ENCODE measurements at places on chromosomes 3 and 15.

DNA sequence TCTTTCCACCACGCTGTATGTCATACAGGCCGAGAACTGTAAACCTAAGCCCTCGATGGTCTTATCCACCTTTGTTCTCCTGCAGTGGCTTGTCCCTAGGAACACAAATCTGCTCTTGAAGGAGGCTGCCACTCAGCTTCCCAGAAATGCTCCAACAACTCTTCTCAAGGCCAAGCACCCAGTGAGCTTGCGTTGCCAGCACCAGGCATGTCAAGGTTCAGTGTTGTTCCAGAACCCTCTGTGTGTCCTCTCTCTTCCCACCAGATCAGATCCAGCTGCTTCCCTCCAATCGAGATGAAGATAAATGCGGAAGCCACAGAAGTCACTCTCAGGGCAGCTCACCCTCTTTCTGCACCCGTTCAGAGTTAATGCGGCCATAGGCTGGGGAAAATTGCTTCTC is 11.3 kb upstream of the MYZAP start:
- no peak for DNase-seq

DNA sequence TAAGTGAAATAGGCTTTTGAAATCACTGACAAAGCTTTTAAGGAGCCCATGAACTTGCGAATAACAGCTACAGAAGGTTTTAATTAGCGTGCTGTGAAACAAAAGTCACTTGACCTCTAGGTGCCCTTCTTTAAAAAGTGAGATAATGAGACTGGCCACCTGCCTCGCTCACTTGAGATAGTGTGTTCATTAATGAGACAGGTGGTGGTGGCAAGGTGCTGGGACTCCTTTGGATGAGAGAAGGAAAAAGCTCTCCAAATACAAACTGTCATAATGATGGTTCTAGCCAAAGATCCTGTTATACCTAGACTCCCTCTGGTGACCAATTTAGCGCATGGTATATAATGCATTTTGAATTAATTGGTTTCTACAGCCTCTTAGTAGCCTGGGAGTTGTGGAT is 22.7 kb upstream of the IREB2 start:
- DNase-seq = peak; percentile 99

- DNase-seq = no peak
Observed at GRCh38 chr3:13947912-13948311, 68.0 kb upstream of the WNT7A start.

- no peak for DNase-seq
Observed at GRCh38 chr3:182284793-182285192, 508.5 kb upstream of the ATP11B start.

GRCh38 chr3:158775426-158776410 is 26.1 kb upstream of the MFSD1 start:
- no peak for DNase-seq

- no peak for DNase-seq
Observed at GRCh38 chr3:69082805-69083204, 1.9 kb upstream of the ARL6IP5 start.

- DNase-seq = no peak
Observed at GRCh38 chr3:183455089-183455488, 26.7 kb upstream of the MCF2L2 start.

DNA sequence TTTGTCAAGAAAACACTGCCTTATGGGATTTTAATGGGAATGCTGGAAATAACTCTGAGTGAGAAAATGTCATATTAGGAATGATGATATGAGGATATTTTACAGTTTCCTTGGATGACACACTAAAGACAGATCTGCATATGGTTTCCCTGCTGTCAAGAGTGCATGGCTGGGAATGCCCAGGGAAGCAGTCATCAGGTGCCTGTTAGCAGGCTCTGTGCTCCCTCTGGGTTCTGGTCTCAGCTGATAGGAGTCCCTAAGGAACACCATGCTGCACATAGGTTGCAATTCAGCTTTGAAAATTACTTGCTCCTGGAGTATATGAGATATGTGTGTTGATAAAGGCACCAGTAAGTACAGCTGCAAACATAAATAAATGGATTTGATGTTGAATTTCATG is 1064.6 kb downstream of the TUSC7 start:
- DNase-seq = no peak

GRCh38 chr3:72379500-72380187 is 468.6 kb downstream of the SHQ1 start:
- no peak for DNase-seq

- DNase-seq = no peak
Observed at GRCh38 chr3:145015253-145015652, 1043.6 kb downstream of the DIPK2A start.

DNA sequence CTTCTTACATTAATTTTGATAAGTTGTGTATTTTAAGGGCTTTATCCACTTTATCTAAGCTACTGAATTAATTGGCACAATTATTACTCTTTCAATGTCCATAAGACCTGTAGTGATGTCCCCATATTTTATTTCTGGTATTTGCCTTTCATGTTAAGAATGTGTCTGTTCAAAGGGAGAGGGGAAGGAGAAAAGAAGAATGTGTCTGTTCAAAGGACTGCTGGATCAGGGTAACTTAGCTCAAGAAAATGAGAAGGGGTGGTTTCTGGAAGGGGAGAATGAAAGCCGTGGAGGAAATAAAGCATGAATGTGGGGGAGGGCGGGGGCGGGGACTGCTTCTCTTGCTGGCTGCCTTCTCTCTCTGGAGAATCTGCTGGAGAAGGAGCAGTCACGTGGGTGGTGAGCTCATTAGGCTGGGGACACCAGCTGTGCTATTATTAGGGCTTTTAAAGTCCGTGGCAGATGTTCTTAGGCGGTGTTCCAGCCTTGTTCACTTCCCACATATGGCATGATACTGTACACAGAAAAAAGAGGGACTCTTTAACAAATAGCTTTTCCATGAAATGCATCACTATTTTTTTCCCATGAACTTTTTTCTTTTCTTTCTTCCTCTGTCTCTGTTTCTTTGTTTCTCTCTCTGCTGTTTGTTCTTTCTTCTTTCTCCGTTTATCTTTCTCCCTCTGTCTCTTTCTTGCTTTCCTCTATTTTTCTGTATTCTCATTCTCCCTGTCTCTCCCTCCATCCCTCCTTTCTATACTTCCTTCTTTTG is 63.7 kb upstream of the ULK4 start:
- DNase-seq = peak; percentile 94

- peak; percentile 80 for DNase-seq
Observed at GRCh38 chr3:58640700-58641372, 25.7 kb downstream of the FAM3D start.

DNA sequence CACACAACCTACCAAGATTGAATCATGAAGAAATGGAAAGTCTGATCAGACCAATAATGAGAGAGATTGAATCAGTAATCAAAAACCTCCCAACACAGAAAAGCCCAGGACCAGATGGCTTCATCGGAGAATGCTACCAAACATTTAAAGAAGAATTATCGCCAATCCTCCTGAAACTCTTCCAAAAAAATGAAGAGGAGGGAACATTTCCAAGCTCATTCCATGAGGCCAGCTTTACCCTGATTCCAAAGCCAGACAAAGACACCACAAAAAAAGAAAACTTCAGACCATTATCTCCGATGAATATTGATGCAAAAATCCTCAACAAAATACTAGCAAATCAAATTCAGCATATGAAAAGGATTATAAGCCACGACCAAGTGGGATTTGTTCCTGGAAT is 94.1 kb downstream of the SENP2 start:
- DNase-seq = no peak

DNA sequence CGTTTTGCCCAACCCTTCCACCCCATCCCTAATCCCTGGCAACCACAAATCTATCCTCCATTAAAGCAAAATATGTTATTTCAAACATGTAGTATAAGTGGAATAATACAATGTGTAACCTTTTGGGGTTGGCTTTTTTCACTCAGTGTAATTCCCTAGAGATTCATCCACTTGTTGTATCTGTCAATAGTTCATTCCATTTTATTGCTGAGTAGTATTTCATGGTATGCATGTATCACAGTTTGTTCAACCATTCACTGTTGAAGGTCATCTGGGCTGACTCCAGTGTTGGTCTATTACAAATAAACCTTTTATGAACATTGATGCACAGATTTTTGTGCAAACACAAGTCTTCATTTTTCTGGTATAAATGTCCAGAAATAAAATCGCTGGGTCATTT is 38.8 kb downstream of the BSN start:
- no peak for DNase-seq

GRCh38 chr3:126998728-126999127 is 15.8 kb downstream of the PLXNA1 start:
- DNase-seq = peak; percentile 27

GRCh38 chr15:25246641-25247406 is 192.0 kb downstream of the UBE3A start:
- DNase-seq = no peak

- DNase-seq = peak; percentile 49
Observed at GRCh38 chr15:41207687-41208448, 22.7 kb downstream of the EXD1 start.

DNA sequence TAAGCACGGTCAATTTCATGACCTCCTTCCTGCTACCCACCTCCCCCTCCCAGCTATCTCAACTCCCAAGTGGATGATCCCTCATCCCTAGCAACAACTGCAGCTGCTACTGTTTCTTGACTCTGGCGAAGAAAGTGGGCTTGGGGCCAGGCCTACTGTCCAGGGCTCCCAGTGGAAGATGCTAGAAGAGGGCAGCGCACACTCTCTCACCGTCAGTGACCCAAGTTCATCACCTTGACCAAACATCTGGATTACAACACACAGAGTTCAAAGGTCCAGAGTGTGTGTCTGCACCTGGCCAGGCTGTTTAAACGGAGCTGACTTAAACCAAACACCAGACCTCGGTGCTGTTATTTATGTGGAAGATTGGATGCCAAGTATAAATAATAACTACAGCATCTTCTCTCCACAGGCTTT is 385.6 kb downstream of the SHQ1 start:
- DNase-seq = no peak

DNA sequence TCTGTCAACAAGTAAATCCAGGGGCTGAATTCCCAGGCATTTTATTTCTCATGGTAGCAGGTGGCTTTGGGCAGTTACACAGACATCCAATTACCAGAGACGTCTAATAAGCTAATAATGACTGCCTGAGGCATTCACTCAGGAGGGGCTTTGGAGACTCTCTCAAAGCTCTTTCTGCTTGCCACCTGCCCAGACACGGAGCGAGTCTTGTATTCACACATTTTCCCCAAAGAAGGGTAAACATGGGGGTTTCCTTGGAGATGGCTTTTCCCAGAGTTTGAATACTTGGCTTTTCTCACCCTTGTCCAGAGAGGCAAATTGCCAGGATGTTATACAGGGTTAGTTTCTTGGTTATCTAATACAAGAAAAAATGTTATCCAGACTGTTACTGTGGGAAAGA is 132.6 kb downstream of the DIPK2A start:
- DNase-seq = peak; percentile 41

GRCh38 chr3:8438507-8439079 is 63.0 kb upstream of the LMCD1 start:
- DNase-seq = no peak

- no peak for DNase-seq
Observed at GRCh38 chr3:30555968-30556367, 50.4 kb upstream of the TGFBR2 start.

DNA sequence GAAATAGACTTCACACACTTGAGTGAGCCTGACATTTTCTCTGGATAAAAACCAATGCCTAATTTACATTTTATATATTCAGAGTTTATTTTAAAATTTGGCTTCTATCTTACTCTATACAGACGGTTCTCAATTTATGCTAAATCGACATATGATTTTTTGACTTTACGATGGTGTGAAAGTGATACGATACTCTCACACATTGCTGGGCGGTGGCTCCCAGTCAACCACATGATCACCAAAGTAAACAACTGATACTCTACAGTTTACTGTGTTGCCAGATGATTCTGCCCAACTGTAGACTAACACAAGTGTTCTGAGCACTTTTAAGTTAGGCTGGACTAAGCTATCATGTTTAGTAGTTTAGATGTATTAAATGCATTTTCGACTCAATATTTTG is 25.1 kb upstream of the GADL1 start:
- DNase-seq = peak; percentile 4

DNA sequence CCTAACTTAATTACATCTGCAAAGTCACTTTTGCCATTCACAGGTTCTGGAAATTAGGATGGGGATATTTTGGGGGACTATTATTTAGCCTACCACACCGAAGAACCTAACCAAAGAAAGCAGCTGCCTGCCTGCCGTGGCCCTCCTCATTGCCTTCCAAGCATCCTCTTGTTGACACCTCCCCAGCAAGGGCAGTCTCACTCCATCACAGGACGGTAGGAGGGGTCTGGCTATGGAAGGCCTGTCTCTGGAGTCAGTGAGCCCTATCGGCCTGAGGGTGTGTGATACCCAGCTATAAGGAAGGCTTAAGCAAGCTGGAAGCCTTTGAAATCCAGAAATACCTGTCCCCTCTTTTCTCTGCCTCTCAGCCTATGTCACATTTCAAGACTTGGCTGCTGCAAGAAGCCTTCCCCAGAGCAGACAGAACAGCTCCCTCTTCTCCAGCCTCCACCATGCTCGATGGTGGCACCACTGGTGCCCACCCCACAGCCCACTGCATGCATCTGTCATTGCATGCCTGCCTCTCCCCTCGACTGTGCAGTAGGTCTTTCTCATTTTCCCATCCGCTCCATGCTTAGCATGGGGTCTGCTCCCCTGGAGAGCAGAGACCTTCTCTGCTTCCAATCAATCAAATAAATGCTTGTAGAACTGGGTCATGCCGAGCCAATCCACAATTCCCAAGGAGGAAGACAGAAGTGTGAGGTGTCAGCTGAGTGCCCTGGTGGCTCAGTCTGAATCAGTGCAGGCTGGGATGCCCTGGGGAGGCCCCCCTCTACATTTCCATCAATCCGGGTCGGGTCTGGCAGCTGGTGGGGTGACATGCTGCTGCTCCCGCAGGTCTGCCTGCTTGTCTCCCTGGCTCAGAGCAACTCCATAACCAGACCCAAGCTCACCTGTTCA is 23.9 kb upstream of the LOXL1 start:
- no peak for DNase-seq

- DNase-seq = no peak
Observed at GRCh38 chr3:36919439-36920160, 25.3 kb downstream of the TRANK1 start.

DNA sequence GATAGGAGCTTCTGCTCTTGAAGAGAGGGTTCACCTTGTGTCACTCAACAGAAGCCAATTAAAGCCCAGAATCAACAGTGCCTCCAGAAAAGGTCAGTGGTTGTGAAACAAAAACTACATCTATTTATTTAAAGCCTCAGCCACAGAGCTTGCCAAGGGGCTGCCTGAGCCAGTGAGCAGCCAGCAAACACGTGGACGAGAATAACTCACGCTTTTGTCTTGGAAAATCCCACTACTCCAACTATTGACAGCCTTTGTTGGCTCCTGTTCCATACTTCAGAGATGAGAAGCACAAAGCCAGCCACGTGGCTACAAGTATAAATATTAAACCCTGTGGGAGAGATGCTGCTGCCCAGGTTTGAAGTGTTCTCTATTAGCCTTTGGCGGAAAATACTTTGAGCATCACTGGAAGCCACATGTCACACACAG is 10.3 kb downstream of the GPR156 start:
- DNase-seq = no peak

DNA sequence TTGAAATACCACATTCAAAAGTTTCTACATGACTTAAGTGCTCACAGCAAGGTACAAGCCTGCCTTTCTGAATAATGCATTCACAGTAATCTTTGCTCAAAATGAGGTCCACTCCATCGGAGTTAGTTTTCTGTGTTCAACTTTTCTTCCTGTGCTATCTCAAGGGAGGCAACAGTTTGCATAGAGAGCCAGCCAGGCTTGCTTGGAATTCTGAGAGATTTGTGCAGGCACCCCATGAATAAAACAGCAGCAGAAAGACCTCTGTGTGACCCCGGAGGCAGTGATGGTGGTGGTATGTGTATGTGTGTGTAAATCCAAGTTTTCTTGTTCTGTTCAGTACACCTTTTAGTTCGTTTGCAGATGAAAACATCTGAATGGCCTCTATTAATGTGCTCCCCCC is 124.0 kb downstream of the ADAMTS9 start:
- DNase-seq = no peak

GRCh38 chr3:54488297-54488696 is 365.9 kb downstream of the CACNA2D3 start:
- DNase-seq = no peak
